Activated CD4-positive, alpha-beta T cell treated with anti-CD3 and anti-CD28 coated beads, Interleukin-2, amount 10 ng/mL, durations not matched to agents 7 days and 5 days (primary cell): ENCODE measurements at places on chromosomes 5 and 9.
A peak's percentile ranks its signal among the peaks of the same experiment; 100 is the strongest.

DNA sequence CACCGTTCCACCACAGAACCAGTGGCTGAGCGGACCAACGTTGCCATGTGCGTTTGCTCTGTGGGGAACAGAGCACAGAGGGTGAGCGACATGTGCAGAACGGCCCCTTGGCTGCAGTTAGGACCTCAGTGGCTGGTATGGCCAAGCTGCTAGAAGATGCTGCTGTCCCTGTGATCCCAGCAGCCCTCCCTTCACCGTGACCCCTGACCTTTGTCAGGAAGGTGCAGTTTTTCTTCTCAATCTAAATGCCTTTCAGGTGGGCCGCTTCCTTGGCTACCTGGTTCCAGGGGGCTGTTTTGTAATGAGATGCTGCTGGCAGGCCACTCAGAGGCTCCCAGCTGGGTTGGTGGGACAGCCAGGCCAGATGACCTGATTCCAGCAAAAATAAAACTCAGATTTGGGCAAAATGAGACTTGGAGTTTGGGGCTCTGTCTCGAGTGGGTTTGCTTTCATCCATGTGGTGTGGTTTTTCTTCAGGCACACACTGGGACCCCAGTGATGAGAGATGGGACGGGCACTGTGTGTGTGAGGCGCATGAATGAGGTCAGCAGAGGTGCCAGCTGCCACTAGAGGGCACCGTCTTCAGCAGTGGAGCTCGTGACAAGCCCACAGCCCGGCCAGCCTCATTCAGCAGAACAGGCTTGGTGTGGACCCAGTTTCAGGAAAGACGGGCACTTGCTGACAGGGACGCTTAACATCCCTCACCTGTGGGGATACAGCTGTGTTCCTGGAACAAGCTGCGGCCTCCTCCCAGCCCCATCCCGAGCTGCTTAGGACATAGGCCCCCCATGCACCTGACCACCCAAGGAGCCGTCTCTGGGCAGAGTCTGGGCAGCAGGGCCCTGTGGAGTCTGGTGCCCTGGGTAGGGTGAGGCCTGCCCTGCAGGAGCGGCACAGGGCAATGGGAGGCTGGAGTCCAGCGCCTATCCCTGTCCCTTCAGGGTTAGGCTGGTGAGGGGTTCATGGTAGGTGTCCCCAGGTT lies 4.1 kb downstream of the MRPS2 start:
- peaks cover 5% of the 10 kb centered on the region for H3K27me3 ChIP-seq
- peak; percentile 66 for DNase-seq
- no peak overlapping the region for H3K27ac ChIP-seq
- no peak overlapping the region for H3K4me3 ChIP-seq

- H3K27ac ChIP-seq: no peak overlapping the region
- H3K4me3 ChIP-seq: no peak overlapping the region
- H3K4me1 ChIP-seq: peaks cover 5% of the 10 kb centered on the region
- no peak for DNase-seq
- peaks cover 38% of the 10 kb centered on the region for H3K27me3 ChIP-seq
Measured at GRCh38 chr5:137609127-137609526, 110.0 kb upstream of the SPOCK1 start.

GRCh38 chr5:16602182-16602581 lies 14.6 kb downstream of the RETREG1 start:
- no peak for DNase-seq
- no peaks in the 10 kb centered on the region for H3K27me3 ChIP-seq
- H3K36me3 ChIP-seq: peaks cover 80% of the 10 kb centered on the region

- no peaks in the 10 kb centered on the region for H3K4me1 ChIP-seq
- H3K36me3 ChIP-seq: no peaks in the 10 kb centered on the region
- H3K27me3 ChIP-seq: no peaks in the 10 kb centered on the region
- DNase-seq: no peak
Measured at GRCh38 chr5:163366757-163367156, 70.6 kb upstream of the CCNG1 start.

GRCh38 chr9:16743375-16743774 lies 127.1 kb downstream of the BNC2 start:
- H3K36me3 ChIP-seq: no peaks in the 10 kb centered on the region
- no peaks in the 10 kb centered on the region for H3K4me1 ChIP-seq
- DNase-seq: no peak
- no peak overlapping the region for H3K27ac ChIP-seq
- H3K27me3 ChIP-seq: no peaks in the 10 kb centered on the region
- H3K4me3 ChIP-seq: no peak overlapping the region

GRCh38 chr5:39761199-39761950 lies 336.6 kb upstream of the DAB2 start:
- H3K4me1 ChIP-seq: no peaks in the 10 kb centered on the region
- no peak for DNase-seq
- no peak overlapping the region for H3K27ac ChIP-seq
- H3K4me3 ChIP-seq: no peak overlapping the region

DNA sequence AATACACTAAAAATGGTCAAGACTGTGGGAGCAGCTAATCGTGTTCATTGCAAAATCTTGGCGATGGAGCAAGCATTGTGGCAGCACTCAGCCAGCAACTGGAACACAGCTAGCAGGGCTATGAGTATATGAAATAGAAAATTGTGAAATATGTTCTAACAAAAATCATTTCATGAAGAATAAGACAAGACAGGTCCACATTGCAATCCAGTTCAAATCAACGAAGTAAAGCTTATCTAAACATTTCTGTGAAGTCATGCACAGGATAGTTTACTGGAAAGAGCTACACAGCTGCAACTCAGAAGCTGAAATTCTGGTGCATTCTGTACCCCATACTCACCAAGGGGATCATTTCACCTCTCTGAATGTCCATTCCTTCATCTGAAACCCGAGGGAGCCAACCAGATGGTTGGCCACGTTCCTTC lies 5.3 kb upstream of the NFIL3 start:
- no peaks in the 10 kb centered on the region for H3K36me3 ChIP-seq
- peaks cover 6% of the 10 kb centered on the region for H3K27me3 ChIP-seq
- DNase-seq: no peak
- no peak overlapping the region for H3K27ac ChIP-seq
- H3K4me1 ChIP-seq: peaks cover 37% of the 10 kb centered on the region
- H3K4me3 ChIP-seq: no peak overlapping the region
